ENCODE measurements at places on chromosomes 2 and 18.

DNA sequence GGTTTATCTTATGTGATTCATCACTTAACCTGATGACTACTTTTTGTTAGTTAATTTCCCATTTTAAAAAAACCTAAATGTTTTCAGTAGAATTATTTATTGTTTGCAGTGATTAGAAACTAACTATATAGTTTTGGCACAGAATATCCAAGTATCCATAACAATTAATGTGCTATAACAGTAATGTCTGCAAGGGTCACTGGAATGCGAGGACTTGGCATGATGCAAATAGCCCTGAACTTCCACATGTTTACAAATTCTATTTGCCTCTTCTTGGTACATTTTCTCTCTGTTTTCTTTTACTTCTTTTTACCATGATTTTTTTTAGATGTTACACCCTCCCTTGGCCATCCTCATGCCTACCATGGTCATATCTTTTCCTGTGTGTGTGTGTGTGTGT lies 49.3 kb upstream of the GALNT3 start:
- no peak for DNase-seq

DNA sequence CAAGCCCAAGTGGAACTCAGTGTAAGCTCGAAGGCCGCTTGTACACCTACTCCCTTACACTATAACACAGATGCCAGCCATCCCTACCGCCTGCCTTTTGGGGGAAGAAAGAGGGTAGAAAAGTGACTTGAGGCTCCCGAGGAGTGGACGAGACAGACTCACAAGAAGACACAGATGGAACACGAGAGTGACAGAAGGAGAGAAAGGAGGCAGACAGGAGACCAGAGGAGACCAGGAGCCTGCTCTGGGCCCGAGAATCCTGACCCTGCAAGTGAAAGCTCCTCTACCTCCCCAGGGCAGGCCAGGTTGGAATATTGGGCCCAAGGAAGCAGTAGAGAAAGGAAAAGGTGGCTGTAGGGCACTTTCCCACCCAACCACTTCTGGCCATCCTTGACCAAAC lies 23.4 kb upstream of the TNS1 start:
- no peak for DNase-seq

DNA sequence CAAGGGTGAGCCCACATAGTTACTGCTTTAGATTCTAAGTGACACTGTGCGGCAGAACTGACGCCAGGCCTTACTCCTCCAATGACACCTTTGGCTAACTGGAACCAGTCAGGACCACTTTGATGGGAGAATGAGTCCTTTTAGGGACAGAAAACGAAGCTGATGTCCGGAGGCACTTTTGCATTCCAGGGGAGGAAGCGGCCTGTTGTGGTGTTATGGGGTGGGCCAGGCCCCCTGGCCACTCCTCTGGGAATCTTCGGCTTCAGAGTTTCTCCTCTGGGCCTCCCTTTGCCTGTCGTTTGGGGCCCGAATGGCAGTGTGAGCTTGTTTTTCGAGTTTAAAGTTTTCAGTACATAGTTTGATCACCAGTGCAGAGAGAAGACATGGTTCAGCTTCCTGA lies 65.9 kb downstream of the MBP start:
- no peak for DNase-seq

DNA sequence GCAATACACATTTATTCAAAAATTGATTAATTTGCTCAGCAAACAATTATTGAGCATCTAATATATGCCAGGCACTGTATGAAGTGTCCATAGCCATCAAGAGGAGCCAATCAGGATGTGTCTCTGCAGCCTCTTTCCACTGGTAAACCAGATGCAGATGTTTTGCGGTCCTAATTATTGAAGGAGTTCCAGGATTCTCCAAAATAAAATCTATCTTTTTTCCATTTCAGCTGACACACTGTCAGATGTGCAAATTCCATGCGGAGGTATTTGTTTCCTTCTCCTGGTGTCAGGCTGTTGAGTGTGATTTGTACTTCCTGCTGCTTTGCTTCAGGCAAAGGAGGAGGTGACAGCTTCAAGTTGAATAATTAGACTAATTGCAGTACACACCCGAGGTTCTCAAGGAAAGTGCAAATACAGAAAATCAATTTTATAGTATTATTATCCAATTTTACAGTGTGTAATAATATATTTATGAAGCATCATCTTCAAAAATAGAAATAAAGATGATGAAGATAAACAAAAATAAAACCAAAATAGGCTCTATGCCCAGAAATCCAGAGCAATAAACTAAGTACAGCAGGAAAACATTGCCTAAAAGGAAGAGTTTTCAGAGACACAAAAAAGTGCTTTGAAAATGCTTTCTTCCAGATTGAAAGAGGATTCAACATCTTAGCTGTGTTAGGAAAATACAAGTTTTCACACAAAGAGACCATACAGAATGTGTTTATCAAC lies 1352.9 kb upstream of the CHAC2 start:
- DNase-seq = no peak

GRCh38 chr18:24486684-24487083 lies 26.2 kb downstream of the HRH4 start:
- no peak for DNase-seq

GRCh38 chr2:20179755-20180594 lies 45.0 kb downstream of the SDC1 start:
- peak; percentile 41 for DNase-seq

- no peak for DNase-seq
Measured at GRCh38 chr2:167275046-167275445, 386.8 kb downstream of the XIRP2 start.

GRCh38 chr2:217520356-217521010 lies 482.3 kb downstream of the TNS1 start:
- no peak for DNase-seq

GRCh38 chr2:182649316-182649715 lies 66.7 kb upstream of the DNAJC10 start:
- DNase-seq = peak; percentile 51

GRCh38 chr2:156896294-156896693 lies 361.2 kb upstream of the GALNT5 start:
- DNase-seq = no peak

DNA sequence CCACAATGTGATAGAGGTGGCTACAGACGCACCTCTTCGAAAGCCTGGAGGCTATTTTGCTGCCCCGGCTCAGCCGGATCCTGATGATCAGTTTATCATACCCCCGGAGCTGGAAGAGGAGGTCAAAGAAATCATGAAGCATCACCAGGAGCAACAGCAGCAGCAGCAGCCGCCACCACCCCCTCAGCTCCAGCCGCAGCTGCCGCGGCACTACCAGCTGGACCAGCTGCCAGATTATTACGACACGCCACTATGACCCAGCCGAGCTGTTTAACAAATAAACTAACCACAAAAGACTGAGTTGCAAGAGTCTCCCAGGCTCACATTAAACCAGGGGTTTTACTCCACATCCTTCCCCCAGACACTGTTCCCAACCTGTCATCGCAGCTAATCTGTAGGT lies 263.8 kb downstream of the PHLPP1 start:
- DNase-seq = no peak

GRCh38 chr2:106358081-106358480 lies 110.1 kb downstream of the RGPD3 start:
- no peak for DNase-seq

DNA sequence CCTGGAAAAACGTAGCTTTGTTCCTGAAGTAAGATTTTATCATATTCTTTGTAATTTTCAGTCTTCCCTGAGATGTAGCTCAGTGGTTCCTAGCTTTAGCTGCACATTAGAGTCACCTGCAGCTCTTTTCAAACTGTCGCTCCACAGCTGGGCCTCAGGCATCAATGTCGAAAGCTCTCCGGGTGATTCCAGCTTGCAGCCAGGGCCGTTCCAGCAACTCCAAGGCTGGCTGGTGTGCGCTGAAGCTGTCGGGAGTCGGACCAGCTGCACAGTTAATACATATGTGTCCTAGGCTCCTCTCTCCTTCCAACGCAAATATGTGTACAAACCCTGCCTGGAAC lies 609 bp upstream of the ZNF2 start:
- DNase-seq = no peak

DNA sequence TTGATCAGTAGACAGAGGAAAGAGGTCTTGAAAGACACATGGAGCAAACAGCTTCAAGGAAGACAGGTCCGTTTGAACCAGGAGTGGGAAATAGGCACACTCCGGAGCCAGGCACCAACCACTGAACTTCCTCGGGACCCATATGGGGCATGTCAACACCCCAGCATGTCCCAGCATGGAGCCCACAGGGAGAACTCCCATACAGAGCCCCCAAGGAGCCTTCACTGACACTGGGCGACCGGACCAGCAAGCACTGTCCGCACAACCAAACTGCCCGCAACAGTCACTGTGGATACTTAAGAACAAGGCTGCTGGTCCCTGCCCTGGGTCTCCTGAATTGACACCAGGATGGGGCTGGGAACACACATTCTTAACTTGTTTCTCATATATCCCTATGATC lies 286.2 kb upstream of the SALL3 start:
- DNase-seq = no peak

GRCh38 chr2:42129947-42130346 lies 39.2 kb upstream of the EML4 start:
- no peak for DNase-seq

DNA sequence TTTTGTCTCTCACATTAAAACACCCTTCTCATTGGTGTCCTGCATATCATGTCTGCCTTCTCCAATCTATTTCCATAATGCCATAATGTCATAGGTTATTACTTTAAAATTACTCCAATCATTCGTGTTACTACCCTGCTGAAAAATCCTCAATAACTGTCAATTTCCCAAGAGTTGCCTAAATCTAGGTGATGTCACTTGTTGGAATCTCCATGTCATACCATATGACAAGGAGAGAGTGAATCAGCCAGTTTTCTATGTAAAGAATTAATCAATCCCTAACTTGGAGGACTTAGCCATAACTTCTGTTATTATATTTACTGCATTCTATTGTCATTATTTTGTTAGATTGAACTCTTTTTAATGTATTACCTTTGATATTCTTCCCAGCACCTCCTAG lies 62.5 kb downstream of the PHLPP1 start:
- no peak for DNase-seq

GRCh38 chr2:233912691-233913423 lies 4.3 kb upstream of the TRPM8 start:
- DNase-seq = peak; percentile 30

- no peak for DNase-seq
Measured at GRCh38 chr2:120442923-120443571, 97.1 kb downstream of the INHBB start.

DNA sequence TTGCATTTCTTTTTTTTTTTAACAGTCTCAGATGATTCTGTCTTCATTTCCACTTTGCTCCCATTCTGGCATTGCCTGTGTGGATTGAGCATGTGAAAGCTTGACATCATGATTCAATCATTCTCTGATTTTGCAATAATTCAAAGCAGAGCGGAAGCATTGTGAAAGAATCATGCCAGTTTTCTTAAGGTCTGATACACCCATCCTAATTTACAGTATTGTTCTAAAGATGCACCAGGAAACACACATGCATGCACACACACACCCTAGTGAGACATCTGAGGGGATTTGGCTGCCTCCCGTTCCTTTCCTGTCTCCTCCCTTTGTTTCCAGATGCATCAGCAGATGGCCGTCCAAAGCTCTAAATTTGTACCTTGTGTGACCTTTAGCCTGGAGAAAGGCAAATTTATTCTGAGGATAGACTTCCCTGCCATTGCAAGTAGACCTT lies 97.3 kb downstream of the FMNL2 start:
- peak; percentile 29 for DNase-seq

DNA sequence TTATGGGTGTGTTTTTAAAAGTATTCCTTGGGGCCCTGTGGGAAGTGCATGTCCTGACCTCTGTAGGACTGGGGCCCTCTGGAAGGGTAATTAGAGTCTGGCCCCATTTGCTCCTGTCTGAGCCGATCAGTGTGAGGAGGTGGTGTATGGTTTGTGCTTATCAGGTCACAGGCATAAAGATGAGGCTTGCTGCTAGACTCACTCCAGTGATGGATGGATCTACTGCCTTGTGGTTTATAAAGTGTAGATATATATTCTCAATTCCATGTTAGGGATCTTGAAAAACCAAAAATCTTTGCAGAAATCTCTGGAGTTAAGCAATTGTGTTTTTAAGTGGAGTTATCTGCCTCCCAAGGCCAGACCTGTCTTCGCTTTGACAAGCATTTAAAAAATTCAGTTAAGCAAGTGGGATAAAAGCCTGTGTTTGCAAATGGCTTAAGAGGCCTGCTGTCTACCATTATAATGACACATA lies 182.4 kb downstream of the PTPRM start:
- no peak for DNase-seq

DNA sequence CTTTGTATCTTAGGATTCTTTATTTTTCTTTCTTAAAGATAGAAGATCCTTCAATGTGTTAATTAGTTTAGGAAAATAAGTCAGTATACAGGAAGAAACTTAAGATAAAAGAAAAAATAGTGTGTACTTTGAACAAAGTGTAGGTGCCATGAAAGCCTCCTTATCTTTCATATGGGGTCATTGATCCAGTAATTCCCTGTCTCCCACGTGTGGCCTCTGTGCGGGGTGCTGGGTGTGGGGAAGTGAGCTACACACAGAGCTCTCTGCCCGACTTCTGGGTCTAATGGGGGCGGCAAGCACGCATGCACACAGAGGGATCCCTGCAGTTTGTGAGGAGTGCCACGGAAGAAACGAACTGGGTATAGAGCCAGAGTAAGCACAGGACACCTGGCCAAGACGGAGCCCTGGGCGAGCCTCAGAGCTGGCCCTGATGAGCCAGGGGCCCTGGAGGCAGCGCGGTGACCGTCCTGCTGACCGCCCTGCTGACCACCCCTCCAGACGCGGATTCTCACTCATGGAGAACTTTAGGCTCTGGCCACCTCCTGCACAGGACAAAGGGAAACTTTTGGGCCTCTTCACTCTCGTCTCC lies 253.5 kb downstream of the ACKR3 start:
- DNase-seq = no peak

DNA sequence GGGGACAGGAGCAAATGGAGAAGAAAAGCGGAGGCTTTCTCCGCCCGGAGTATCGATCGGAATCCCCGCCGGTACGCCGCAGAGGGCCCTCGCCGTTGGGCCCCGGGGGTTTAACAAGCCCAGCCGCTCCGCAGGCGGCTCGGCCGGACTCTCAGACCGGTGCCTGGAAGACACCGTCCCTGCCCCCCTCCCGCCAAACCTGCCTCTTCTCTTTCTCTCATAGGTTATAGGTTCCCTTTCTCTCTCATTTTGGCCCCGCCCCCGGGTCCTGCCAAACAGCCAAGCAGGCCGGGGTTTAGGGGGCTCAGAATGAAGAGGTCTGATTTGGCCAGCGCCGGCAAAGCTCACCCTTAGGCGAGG lies 4.4 kb downstream of the ONECUT2 start:
- no peak for DNase-seq

DNA sequence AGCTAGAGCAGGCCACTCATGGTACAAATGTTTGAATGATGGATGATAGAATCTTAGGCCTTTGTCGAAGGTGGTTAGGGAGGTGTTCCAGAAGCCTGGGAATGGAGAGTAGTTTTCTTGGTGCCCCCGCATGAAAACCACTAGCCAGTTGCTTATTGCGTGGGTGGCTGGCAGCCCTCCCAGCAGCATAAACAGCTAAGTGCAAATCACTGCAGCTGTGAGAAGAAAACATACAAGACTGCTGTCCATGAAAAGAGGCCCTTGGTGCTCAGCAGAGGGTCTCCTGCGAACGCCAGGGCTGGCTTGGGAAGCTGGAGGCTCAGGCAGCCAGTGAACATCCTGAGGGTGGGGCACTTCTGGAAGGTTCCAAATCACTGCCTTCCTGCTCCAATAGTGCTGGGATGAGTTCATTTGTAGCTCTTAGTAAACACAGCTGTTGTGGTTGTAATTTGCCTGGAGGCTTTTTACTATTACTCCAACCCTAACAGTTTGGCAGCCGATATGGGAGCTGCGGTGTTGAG lies 118.8 kb downstream of the MGAT5 start:
- no peak for DNase-seq

Data from SK-MEL-5 (cell line).